Stimulated activated CD8-positive, alpha-beta memory T cell treated with anti-CD3 and anti-CD28 coated beads, Interleukin-7, amount 100 ng/mL, for 24 hours (primary cell): ENCODE measurements at places on chromosomes 7 and 10.

DNA sequence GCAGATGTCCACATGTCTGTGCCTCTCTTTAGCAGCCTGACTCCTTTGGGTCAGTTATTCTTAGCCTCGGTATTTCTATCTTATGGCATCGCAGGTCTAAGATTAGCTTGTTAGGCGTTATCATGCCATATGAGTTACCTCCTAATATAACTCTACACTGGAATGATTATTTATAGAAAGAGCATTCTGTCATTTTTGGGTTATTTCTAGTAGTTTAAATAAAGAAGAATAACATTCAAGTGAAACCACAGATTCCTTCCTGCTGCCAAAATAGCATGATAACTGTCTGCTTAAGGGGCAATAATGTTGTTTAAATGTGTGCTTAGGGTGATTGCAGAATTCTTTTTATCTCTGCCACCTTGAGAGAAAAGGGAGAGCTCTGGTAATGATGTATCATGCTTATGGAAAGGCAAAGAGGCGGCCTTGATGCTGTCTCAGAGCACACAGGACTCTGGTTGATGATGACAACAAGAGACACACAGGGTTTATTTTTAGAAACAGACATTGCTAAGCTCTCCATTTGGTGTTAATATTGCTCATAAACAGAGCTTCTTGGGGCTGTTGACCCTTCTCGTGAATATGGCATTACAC, 10.4 kb downstream of the HDAC9 start:
- DNase-seq, result no peak

- DNase-seq, result no peak
These were observed 2.0 kb downstream of the MNX1 start for GRCh38 chr7:157008206-157009169.

DNA sequence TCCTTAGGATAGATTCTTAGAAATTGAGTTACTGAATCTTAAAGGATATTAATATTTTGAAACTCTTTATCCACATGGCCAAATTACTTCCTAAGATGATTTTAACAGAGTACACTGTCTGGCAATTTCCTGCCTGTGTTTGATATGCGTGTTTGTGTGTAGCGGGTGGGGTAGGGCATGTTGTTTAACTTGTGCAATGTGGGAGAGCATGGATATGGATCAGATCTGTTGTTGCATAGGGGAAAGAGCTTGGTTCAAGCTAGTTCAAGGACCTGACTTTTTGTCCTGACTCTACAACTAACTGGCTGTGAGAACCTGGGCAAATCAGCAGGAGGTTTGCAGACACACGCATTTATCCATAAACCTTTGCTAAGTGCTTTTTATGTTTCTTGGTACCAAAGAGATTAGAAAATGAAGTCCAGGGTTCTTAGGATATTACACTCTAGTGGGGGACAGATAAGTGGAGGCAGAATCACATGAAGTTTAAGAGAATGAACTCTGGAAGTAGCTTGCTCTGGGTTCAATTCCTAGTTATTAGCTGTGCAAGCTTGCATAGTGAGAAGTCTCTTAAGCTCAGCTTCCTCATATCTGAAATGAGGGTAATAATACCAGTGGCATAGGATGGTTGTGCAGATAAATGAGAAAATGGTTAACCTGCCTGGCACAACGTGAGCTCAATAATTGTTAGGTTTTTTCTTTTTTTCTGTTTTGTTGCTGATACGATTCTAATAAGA, 96.3 kb upstream of the PRR15 start:
- DNase-seq, result no peak

DNA sequence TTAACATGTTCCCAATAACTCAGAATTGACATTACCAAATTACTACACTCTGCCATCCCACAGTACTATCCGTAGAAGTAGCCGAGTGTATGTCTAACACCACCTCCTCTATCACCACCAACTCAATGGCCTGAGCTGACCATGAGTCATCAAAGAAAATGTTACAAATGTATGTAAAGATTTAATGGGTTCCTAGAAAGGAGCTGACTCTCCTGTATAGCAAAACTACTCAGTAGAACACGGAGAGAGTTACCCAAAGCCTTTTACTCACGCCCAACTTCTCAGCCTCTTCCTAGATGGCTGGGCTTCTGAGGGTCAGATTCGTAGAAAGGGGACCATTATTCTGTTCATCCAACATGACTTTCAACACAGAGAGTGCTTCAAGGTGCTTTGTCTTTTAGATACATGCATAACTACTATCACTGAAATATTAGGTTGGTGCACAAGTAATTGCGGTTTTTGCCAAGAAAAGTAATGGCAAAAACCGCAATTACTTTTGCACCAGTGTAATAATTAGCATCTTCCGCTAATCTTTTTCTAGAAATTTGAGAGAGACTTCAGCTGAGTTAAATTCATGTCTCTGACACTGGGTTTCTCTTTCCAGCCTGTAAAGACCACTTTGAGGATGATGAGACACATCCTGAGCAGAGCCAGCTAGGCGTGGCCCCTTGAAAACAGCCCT, 24.0 kb upstream of the NANOS1 start:
- no peak for DNase-seq

DNA sequence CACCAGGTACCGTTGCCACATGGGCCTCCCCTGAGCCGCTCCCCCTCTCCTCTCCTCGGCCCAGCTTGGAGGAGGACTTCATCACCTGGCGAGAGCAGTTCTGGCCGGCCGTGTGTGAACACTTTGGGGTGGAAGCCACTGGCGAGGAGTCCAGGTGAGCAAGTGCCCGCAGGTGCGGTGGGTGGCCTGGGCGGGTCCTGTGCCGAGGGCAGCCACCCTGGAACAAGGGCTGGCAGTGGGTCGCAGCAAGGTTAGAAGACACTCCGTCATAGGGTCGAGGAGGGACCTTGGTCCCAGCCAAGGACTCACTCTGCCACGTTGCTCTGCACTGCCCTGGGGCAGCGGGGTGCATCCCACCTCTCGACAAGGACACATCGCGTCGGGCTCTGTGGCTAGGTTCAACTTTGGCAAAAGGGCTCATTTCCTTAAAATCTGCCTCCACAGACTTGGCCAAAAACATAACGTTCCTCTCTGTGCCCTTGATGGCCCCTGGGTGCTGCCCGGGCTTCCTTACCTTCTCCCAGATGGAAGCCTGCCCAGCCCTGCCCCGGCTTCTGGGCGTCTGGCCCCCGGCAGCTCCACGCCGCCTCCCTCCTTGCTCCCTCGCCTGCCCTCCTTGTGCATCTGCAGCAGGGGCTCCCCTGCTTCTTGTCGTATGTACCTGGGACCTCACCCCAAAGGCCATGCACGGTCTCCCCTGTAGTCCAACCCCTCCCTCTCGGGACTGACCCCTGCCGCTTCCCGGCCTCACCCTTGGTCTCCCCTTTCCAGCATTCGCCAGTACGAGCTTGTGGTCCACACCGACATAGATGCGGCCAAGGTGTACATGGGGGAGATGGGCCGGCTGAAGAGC, 12.7 kb downstream of the TMEM120A start:
- no peak for DNase-seq

DNA sequence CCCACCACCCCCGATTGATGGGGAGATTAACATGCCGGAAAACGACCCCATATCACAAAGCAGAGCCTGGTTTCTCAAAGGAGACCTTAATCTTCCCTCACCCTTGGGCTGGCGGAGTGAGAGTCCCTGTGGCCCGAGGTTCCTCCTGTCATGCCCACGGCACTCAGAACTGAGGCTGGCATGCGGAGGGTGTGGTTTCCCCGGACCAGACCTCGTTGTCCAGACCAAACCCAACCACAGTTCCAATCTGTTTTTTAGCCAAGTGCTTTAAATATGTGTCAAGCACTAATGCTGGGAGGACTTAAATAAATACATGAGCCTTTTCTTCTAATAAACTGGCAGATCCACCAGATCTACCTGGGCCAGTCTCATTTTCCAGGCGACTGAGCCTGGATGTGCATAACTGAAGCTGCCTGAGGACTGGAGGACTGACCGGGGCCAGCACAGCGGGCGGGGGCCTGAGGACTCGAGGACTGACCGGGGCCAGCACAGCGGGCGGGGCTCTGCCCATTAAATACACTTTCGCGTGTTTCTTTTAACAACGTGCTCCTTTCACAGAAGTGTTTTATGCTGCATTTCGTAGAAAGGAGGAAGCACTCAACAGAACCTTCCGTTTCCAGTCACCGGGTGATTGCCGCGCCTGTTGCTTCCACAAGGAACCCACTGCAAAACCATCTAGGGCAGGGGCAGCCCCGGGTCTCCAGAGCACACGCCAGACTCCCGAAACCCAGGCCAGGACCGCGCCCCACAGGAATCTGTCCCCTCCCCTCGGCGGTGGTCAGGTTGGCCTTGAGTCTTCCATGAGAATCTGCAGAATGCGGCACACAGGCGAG, 334.6 kb downstream of the PTPRN2 start:
- DNase-seq, result no peak

- no peak for DNase-seq
These were observed 22.0 kb downstream of the ADGRA1 start for GRCh38 chr10:133109711-133110110.

DNA sequence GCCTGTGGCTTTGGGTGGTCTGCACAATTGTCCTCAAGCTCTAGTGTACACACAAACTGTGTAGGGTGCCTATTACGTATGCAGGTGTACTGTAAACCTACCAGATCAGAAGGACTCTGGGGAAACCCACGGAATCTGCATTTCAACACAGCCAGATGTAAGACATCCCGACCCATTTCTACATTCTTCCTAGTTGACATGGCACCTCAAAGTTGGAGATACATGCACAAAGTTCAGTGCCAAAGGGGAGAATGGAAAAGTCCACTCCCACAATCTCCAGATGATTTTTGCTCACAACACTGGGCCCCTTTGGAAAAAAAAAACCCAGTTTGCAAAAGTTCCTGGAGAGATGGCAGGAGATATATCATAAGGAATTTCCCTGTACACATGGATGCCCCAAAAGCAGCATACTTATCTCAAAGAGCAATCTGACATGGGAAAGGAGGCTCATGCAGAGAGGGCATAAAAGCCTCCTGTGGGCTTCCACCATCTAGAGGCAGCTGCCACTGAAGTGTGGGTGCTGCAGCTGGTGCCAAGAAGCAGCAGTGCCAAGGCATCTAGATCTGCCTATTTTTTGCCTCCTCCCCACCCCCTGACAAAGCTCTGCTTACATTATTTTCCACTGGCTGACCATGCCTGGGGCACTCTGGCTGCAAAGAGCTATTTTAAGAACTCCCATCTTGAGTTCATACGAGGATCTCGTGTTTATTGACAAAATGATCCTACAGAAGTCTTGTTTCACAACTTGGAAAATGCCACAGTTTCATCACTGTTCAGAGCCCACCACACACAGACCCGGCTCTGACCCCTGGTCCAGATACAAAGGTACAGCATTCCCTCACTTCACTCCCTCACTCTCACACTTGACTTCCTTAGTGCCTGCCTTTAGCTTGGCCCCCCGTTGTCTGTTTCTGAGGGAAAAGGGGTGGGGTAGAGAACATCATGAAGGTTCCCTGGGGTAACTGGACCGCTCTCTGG, 12.9 kb downstream of the TECTB start:
- no peak for DNase-seq

GRCh38 chr7:142450206-142450605, 192.3 kb upstream of the PRSS58 start:
- DNase-seq, result no peak

DNA sequence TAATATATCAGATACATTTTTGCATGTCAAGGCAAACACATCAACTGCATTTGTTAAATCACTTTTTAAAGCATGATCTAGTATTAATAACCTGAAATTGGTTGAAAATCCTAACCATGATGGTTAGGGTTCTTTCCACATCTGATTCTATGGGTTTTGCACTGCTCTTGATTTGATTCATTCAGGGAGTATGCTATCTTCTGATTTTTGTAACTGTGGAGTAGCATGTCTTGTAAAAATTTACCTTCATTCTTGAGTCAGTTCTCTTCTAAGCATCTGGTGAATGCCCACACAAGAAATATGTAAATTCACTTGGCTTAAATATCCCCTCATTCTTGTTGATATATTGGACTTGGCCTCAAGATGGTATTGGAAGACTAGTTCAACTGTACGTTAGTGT, 178.7 kb downstream of the KLF6 start:
- DNase-seq, result no peak

DNA sequence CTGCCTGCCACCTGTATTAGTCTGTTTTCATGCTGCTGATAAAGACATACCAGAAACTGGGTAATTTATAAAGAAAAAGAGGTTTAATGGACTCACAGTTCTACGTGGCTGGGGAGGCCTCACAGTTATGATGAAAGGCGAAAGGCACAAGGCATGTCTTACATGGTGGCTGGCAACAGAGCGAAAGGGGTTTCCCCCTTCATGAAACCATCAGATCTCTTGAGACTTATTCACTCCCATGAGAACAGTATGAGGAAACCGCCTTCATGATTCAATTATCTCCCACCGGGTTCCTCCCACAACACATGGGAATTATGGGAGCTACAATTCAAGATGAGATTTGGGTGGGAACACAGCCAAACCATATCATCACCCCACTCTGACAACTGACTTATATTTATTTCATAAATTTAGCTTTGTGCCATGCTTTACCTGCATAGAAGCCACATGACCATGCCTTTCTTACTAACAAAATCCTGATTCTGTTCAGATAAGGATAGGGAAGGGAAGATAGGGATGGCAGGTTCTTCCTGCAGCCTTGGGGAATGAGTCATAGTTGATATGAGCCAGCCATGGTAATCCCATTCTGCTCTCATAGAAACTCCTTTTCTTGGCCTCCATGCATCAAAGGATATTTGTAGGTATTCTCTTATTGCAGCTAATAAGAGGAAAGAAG, 191.3 kb upstream of the AGK start:
- DNase-seq, result no peak

- DNase-seq, result no peak
These were observed 3.5 kb downstream of the POLR3A start for GRCh38 chr10:78025685-78026364.

DNA sequence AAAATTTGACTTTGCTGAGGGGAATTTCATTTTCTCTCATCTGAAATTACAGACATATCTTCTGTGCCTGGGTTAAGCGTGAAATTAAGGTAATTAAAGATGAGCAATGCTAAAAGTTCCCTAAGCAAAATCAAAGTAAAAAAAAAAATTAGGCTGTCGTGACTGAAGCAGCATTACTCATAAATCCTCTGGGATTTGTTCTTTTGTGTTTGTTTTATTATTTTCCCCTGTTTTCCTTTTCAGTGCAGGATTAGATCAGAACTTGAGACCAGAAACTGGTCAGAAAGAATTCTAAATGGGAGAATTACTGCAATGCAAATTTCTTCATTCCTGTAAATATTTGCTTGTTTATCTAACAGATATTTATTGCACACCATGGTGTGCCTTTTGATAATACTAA, 141.4 kb upstream of the BET1 start:
- no peak for DNase-seq

GRCh38 chr10:28778524-28778923, 101.2 kb downstream of the BAMBI start:
- no peak for DNase-seq

GRCh38 chr7:63114371-63114985, 884.2 kb upstream of the ZNF722 start:
- no peak for DNase-seq

DNA sequence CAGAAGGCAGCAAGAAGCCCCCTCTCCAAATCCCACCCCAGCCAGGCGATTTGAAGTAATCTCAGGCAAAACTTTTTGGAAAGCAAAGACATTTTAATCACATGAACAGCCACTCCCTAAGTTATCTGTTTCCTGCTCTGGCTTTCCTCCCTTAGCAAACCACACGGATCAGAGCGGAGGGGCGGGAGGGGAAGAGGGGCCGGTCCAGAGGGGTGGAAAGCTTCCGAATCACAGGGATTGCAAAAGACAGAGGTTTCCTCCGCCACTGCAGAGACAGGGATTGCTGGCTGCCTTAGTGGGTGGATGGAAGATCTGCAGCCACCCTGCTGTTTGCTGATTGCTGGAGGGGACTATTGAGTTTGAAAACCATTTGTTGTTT, 41.2 kb downstream of the ZCCHC24 start:
- DNase-seq, result no peak
